ENCODE measurements at places on chromosomes 12 and 14.

- DNase-seq, result no peak
These were observed 2.6 kb downstream of the LRRC10 start for GRCh38 chr12:69608114-69608513.

DNA sequence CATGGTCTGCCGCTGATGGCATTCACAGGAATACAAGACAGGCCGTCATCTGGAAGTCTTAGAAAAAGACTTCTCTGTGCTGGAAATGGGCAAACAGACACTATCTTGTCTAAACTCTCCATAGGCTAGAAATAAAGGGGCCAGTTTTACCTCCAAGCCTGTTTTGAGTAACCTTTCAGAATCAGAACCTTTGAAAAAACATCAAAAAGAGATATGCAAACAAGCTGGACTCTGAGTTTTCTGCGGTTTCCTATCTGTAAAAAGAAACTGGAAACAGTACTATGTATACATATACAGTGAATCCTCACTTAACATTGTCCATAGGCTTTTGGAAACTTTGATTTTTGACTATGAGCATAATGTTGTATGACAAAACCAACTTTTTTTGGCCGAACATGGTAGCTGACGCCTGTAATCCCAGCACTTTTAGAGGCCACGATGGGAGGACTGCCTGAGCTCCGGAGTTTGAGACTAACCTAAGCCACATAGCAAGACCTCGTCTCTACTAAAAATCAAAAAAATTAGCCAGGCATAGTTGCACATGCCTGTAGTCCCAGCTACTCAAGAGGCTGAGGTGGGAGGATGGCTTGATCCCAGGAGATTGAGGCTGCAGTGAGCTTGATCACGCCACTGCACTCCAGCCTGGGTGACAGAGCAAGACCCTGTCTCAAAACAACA is 92.9 kb upstream of the MAX start:
- DNase-seq, result no peak

- no peak for DNase-seq
These were observed 342.7 kb downstream of the CACNA1C start for GRCh38 chr12:2395354-2395977.

DNA sequence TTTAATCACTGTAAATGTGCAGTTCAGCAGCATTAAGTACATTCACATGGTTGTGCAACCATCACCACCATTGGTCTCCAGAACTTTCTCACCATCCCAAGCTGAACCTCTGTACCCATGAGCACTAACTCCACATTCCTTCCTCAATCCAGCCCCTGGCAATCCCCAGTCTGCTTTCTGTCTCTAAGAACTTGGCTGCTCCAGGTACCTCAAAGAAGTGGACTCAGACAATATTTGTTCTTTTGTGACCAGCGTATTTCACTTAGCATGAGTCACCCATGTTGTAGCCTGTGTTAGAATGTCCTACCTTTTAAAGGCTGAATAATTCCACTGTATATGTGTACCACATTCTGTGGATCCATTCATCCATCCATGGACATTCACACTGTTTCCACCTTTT is 64.6 kb downstream of the SLC24A4 start:
- no peak for DNase-seq

GRCh38 chr14:20421267-20421666 is 8.0 kb upstream of the TEP1 start:
- DNase-seq, result no peak

DNA sequence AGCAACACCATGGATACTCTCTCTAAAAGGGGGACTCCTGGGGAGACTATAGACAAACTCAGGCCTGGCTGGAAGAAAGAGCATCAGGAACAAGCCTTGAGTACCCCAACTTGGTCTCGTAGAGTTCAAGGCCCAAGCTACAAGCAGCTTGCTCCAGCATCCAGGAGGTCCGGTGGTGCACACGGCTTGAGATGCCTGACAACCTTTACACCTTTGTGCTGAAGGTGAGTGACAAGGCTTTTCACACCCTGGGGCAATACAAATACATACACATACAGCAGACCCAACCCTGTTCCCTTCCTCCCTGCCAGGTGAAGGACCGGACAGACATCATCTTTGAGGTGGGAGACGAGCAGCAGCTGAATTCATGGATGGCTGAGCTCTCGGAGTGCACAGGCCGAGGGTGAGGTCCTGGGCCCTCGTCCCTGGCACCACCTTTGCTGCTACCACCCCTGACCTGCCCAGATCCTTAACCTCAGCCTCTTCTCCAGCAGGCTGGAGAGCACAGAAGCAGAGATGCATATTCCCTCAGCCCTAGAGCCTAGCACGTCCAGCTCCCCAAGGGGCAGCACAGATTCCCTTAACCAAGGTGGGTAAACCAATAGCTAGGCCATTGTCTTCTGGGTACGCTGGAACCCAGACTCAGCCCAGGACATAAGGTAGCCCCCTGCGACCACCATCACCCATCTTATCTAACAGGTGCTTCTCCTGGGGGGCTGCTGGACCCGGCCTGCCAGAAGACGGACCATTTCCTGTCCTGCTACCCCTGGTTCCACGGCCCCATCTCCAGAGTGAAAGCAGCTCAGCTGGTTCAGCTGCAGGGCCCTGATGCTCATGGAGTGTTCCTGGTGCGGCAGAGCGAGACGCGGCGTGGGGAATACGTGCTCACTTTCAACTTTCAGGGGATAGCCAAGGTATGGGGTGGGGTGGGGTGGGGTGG is 41.2 kb downstream of the SH2B3 start:
- DNase-seq, result no peak

DNA sequence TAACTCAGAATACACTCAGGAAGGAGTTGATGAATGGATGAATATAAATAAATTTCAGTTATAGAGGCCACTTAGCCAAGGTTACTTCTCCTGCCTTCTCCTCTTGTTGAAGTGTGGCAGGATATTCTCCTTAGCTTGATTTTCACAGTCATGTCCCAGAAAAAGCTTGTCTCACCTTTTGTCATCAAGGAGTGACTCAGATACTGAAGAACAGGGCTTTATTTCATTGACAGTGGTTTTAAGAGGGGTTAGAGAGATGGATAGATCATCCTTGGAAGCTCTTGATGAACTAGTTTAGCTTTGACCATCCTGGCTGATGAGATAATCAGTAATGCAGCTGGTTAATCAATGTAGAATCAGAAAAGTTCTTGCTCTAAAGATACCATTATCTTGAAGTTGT is 35.0 kb upstream of the CFAP54 start:
- DNase-seq, result no peak

GRCh38 chr14:68279777-68280233 is 460.2 kb downstream of the RAD51B start:
- DNase-seq, result no peak

DNA sequence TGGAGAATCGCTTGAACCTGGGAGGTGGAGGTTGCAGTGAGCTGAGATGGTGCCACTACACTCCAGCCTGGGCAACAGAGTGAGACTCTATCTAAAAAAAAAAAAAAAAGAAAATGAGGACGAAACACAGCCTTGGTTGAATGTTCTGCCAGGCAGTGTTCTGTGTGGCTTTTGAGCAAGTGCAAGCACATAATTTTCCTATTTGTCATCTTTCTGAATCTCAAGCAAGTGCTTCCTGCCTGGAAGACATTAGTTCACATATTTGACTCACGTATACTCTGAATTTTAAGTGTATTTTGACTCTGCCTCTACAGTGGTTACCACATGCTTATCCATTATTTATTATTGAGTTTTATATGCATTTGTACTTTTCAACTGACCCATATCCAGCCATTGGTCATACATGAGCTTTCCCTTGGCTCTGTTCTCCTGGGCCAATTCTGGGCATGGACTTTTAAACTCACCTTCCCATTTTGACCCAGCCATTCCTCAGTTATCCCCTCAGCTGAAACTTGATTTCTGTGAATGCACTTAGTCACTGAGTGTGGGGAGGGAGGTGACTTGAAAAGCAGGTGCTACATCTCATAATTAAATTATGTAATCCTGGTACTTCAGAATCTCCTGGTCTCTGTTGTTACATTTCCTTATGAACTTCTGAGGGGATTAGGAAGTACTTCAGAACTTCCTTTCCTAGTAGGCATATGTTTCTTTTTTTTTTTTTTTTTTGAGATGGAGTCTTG is 8.1 kb downstream of the OR10G2 start:
- no peak for DNase-seq

- DNase-seq, result no peak
These were observed 37.5 kb downstream of the EMP1 start for GRCh38 chr12:13233830-13234641.

Measured in DMS 273 treated with DMSO at 0.1 percent for 48 hours (cell line).